ENCODE measurements at places on chromosomes 12 and 14.

DNA sequence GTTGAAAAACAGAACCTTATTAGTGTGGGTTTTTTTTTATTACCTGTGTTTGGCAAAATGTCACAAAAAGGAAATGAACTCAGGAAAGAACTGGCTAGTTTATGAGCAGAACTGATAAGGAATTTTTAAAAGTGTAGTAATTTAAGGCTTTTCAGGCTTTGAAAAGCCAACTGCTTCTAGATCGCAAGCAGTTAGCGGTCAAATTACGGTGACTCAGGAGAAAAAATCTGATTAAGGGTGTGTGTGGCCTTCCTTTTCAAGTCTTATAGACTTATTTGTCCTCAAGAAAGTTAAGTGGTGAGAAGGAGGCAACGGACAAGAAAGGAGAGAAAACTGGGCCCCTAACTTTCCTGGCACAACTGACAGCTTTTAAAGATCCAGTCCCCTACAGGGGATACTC lies 33.4 kb downstream of the PDZRN4 start:
- DNase-seq: no peak

- DNase-seq: no peak
These were observed 33.5 kb upstream of the EVL start for GRCh38 chr14:100031506-100032281.

DNA sequence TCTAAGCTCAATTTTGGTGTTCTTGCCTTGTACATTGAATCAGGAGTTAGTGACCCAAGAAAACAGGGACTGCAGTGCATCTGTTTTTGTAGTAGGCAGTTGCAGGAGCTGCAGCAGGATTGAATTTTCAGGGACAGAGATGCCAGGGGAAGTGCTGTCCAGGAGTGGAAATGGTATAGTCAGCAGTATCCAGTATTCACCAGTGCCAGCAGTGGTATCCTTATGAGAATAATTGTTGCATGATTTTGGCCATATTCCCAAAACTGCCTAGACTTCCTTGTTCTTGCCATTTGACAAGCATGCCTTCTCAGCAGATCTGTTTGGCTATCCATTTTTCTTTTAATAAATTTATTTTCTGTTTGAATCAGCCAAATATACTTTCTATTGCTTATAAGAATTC lies 18.6 kb upstream of the ABCD2 start:
- DNase-seq: no peak

GRCh38 chr12:55039395-55040354 lies 19.9 kb downstream of the NEUROD4 start:
- no peak for DNase-seq

- DNase-seq: peak; percentile 60
These were observed 1101.2 kb upstream of the TMEM132C start for GRCh38 chr12:127165567-127166392.

DNA sequence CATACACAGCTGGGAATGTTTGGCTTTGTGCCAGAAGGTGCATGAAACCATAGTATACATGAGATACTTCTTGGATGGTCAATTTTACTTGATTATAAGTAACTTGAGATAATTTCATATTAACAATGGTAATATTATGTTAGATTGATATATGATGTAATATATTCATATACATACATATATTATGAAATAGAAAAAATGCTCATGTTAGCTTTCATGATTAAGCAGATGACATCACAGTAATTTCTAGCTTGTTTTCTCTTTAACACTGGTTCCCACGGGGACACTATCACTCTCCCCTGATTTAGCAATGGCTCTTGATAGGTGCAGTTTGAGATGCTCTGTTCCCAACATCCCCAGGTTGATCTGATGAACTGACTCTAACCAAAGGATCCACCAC lies 35.4 kb upstream of the NTF3 start:
- DNase-seq: no peak

DNA sequence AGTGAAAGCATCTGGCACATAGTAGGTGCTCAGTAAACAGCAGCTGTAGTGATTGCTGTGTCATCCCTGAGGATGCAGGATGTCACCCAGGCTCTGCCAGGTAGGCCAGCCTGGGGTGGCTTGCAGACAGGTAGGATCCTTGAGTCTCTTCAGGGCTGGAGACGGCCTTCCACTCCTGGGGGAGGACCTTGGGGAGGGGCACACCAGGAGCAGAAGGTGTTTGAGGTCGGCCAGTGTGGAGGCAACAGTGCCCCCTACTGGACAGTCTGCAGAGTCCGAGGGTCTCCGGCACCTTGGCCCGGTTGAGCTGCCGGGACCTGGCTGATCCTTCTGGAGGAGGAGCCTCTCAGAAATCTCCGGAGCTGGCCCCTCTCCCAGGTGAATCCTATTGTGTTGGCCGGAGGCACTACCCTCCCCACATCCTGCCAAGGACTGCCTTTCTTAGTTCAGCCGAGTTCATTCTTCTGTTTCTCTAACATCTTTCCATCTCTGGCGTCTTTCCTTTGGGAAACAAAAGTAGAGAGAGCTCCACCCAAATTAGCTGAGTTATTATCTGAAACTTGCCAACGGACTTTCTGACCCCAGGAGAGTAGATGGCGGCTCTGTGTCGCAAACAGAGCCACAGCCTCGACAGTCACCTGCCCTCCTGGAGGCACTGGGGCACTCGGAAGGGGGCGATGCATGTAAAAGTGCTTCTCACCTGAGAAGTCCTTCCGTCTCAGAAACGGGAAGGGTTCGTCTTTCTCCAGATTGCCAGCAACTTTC lies 41.8 kb upstream of the CLMN start:
- DNase-seq: peak; percentile 28

DNA sequence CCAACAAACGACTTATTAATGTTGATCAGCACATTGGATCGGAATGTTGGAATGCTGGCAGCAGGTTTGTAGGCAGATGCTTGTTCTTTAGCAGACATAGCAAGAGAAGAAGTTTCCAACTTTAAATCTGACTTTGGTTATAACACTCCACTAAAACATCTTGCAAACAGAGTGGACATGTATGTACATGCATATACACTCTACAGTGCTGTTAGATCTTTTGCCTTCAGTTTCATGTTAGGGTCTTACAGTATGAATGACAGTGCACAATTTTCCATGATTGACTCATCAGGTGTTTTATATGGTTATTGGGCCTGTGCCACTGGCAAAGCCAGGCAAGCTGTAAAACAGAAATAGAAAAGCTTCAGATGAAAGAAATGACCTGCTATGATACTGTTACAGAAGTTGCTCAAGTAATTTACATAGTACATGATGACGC lies 14.3 kb upstream of the DHRS7 start:
- no peak for DNase-seq
